ENCODE measurements at places on chromosomes 16 and 17.

- no peak for DNase-seq
Observed at GRCh38 chr16:11215935-11216556, 40.0 kb downstream of the SOCS1 start.

GRCh38 chr16:73172241-73172972 is 124.5 kb upstream of the ZFHX3 start:
- no peak for DNase-seq

- no peak for DNase-seq
Observed at GRCh38 chr17:76019833-76020467, 7.2 kb downstream of the EVPL start.

GRCh38 chr16:12602811-12603698 is 200.6 kb downstream of the CPPED1 start:
- DNase-seq = no peak

DNA sequence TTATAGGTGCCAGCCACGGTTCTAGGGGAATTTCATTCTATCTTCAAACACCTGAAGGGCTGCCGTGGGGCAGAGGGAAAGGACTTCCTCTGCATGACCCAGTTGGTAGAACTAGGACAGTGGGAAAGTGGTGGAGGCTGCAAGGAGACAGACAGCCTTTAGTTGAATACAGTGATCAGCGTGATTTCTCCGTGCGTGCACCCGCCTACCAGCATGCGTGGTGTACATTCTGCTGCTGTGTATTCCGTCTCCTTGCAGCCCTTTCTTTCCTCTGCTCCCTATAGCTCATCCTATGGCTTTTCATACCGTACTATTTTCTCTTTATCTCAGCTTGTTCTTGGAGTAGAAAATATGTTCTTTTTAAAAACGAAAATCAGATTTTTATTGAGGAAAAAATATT is 146.9 kb downstream of the MRM1 start:
- DNase-seq = no peak

DNA sequence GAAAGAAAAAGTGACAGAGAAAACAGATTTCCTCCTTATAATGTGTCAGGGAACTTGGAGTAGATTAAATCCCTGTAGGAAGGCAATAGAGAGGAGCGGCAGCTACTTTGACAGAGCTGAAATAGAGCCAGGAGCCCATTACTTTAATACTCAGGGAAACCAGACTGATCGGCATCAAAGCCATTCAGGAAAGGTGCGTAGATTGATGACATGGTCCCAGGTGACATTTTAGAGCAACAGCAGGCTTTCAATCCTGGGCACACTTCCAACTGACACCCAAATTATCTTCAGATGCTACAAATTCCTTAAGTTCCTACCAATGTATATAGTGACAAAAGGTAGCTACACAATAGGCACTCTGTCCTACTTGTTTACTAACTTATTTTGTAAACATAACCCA is 821.5 kb downstream of the CDH8 start:
- DNase-seq = no peak

GRCh38 chr17:80446645-80447405 is 29.6 kb downstream of the NPTX1 start:
- DNase-seq = no peak

GRCh38 chr16:47881574-47881973 is 274.2 kb downstream of the ABCC12 start:
- no peak for DNase-seq

- DNase-seq = no peak
Observed at GRCh38 chr17:55448681-55449080, 27.0 kb upstream of the MMD start.

Measured in activated CD4-positive, alpha-beta T cell treated with anti-CD3 and anti-CD28 coated beads, Interleukin-2, amount 50 U/mL, for 16 hours (primary cell).